ENCODE measurements at places on chromosomes 16 and 17.

DNA sequence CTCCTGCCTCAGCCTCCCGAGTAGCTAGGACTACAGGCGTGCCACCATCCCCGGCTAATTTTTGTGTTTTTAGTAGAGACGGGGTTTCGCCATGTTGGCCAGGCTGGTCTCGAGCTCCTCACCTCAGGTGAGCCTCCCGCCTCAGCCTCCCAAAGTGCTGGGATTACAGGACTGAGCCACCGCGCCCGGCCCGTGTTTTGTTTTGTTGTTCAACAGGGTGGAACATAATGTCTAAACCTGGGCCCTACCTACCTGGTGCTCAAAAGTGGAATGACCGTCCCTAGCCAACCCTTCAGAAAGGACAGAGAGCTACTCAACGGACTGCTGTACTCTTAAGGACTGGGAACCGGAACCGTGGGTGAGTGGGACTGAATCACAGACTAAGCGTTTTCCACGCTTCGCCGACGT lies 772 bp upstream of the KIF22 start:
- ATAC-seq, result no peak

- ATAC-seq, result peak; percentile 46
These were observed 12.9 kb downstream of the VASN start for GRCh38 chr16:4384509-4384942.

GRCh38 chr16:85648805-85649204 lies 35.7 kb downstream of the GSE1 start:
- ATAC-seq, result no peak

DNA sequence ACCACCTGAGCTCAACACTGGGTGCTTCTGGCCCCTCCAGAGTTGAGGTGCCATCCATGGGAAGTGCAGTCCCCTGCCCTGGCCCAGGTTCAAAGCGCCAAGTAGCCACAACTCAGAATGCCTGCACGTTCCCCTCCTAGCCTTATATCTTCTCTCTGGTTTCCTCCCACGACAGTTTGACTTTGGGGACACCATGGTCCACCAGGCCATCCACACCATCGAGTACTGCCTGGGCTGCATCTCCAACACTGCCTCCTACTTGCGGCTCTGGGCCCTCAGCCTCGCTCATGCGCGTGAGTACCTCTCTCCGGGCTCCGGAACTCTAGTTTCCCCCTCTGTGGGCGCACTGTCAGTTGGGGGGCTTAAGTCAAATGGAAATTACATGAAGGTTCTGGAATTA lies 22.4 kb upstream of the NAGLU start:
- ATAC-seq, result no peak

DNA sequence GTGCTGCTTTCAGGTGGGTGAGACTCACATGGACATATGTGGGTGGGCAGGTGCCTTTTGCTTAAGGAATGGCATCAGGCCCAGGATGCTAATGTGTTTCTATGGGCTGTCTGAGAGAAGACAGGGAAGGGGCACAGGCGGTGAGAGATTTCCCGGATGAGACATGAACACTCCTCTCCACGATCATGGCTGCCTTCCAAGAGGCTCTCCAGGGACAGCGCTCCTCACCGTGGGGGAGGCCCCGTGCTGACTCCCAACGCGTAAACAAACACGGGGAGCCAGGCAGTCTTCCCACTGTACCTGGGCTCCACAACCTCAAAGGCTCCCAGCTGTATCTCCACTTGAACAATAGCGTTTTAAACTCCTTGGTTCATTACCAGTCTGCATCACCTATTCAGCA lies 42.8 kb downstream of the CDK5R1 start:
- ATAC-seq, result no peak

DNA sequence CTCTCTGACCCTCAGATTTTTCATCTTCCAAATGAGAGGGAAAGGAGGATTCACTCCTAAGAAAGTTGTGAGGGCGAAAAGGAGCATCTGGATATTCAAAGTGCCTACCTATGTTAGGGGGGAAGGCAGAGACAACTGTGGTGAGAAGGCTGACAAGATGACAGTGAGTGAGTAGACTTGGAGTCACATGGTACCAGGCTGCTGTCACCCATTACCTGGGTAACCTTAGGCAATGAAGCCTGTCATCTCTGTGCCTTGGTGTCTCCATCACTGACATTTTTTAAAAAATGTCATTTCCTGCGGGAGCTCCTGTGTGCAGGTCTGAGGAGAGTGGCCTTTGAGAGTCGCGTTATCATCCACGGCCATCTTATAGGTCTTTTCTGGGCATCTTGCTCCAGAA lies 124.0 kb downstream of the MAF start:
- no peak for ATAC-seq

DNA sequence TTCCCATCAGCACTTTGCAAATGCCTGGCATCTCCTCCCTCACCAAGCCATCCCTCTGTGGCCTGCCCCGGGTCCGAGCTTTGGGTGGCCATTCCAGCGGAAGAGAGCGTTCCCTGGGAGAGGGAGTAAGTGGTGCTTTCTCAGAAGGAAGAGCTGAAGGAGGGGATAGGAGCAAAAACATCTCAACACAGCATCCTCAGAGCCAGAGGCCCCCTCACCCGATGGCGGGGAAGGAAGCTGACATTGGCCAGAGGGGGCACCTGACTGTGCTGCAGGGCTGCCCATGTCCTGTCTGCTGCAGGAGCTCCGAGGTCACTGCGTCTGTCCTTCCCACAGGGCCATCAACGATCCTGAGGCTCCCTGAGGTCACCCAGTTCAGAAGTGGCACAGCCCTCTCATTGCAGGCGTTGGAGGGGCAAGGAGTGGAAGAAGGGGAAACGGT lies 427 bp upstream of the TLCD3B start:
- ATAC-seq, result no peak

DNA sequence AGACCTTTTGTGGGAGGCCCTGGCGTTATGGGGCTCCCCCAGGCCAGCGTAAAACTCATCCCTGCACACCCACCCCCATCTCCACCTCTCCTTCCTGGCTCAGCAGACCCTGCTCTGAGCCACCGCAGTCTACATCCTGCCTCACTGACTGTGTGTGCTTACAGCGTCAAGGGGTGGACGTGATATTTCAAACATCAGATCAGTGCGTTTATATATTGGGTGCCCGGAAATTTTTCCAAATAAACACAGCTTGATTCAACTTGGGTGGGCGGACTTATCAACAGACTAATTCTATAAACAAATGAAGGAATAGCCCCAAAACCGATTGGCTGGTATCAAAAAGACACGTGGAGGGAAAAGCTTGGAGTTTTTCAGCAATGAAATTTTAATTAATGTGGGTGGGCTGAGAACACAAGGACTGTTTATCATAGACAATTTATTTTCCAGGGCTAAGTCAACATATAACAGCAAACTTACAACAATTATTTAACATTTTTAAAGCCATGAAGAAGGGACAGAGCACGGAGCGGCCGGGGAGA lies at the start of gene FOXL1:
TSS of gene FOXL1 (plus strand) at position 489 of the 539 bp plus-strand sequence. CDS start 175 bp downstream, outside the sequence.
- no peak for ATAC-seq

- ATAC-seq, result no peak
These were observed 7.8 kb downstream of the ODAD4 start for GRCh38 chr17:41937970-41938954.

- ATAC-seq, result peak; percentile 27
These were observed 4.0 kb upstream of the ZNF267 start for GRCh38 chr16:31869511-31870201.

DNA sequence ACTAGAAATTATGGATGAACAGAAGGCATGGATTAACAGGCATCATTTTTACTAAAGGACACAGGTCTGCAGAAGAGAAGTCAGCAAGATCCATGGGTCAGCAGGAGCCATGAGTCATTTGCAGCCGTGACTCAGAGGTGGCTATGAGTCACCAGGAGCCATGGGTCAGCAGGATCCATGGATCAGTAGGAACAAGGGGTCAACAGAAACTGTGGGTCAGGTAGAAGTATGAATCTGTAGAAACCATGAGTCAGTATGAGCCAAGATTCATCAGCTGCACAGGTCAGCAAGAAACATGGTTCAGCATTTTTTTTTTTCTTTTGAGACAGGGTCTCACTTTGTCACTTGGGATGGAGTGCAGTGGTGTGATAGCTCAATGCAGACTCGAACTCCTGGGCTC lies 58.2 kb upstream of the HS3ST4 start:
- peak; percentile 74 for ATAC-seq

DNA sequence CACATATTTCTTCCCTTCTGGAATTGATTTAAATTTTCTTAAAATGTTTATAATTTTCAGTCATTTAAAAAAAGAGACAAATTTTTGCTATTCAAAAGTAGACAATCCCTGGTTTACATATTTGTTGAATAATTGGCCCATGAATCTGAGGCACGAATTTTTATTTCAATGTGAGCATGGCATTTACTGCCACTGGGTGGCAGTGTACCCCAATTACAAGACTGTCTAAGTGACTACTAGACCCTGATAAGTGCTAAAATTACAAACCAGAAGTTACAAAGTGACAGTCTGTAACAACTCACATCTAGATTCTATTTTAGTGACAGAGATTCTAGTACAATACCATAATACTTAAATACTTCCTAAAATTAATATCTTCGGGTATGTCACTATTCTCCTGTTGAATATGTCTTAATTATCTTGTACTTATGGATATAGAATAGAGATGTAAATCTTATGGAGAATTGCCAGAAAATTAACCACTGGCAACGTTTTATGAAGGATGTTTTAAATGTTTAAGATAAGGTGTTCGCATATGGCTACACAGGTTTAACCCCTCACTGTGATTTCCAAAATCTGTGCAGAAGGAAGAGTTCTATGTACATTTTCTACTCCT lies 235.8 kb downstream of the MAP2K4 start:
- ATAC-seq, result peak; percentile 73

DNA sequence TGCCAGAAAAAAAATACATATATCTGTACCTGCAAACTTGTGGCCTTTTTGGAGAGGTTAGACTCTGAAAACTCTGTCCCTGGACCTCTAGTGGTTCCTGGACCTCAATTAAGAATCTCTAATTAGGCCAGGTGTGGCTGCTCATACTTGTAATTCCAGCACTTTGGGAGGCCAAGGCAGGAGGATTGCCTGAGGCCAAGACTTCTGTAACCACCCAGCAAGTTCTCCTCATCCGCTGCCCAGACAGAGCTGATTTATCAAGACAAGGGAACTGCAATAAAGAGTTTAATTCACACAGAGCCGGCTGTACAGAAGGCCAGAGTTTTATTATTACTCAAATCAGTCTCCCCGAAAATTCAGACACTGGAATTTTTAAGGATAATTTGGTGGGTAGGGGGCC lies 4.2 kb downstream of the ASPA start:
- ATAC-seq, result no peak

GRCh38 chr16:49078104-49078503 lies 203.5 kb downstream of the CBLN1 start:
- no peak for ATAC-seq

GRCh38 chr17:77194179-77194578 lies 53.4 kb downstream of the SEC14L1 start:
- ATAC-seq, result no peak

- ATAC-seq, result no peak
These were observed 53.9 kb downstream of the MYO1D start for GRCh38 chr17:32822996-32823395.

- no peak for ATAC-seq
These were observed 23.4 kb upstream of the RBFOX3 start for GRCh38 chr17:79633993-79634813.

- peak; percentile 26 for ATAC-seq
These were observed 41.1 kb upstream of the MMD start for GRCh38 chr17:55462711-55463110.

DNA sequence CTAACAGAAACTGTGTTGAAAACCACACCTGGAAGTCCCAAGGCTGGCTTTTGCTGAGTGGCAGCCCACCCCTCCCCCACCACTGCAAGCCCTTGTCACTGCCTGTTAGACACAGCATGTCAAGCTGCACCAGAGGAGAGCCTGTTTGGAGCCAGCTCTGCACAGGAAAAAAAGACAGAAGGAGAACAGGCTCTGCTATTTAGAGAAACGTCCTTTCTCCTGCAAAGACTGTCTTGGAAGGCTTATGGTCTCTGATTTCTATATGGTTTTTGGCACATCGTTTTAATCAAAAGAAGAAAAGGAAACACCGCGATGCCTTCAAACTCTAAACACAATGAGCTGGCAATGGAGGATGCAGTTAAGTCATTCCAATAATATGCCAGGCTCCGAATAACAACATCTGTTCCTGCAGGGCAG lies 275.5 kb downstream of the MAP2K4 start:
- peak; percentile 53 for ATAC-seq

DNA sequence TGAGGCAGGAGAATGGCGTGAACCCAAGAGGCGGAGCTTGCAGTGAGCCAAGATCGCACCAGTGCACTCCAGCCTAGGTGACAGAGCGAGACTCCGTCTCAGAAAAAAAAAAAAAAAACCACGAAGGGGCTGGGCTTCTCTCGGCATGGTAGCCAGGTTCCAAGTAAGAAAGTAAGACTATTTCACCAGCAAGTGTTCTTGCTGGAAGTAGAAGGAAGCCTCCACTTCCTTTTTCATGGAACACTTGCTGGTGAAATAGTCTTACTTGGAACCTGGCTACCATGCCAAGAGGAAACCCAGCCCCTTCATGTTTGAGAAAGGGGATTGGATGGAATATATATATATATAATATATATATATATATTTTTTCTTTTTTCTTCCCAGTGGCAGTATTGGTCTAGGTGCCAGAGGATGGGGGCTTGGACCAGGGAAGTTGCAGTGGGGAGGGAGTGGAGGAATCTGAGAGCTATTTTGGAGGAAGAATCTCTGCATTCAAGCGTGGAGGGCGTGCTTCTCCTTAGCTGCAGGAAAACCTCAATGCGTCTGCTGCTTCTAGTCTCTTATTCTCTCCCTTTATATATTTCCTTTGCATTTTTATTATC lies 7.2 kb upstream of the N4BP1 start:
- no peak for ATAC-seq

DNA sequence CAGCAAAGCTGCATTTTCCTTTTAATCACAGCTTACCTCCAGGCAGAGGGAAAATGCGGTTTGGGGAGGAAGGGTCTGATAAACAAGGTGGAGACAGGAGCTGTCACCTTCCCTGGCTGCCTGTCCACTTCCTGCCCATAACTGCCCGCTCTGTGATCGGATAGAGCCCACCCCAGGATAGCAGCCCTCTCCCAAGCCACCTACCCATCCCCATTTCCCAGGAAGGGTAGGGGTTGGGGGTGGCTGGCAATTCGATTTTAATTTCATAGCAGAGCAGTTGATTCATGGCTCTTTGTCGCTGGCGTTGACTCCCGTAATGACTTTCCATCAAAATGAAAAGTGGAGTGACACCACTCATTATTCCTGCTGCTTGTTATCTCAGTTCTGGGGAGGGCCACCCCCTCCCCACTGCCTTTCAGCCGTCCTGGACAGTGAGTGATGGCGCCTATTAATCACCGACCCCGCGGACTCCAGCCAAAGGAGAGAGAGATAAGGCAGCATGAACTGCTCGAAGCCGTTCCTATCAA lies 11.2 kb downstream of the CDK5RAP3 start:
- peak; percentile 60 for ATAC-seq

GRCh38 chr17:48444516-48445247 lies 14.7 kb upstream of the SKAP1 start:
- ATAC-seq, result no peak
